Fibroblast of skin of scalp (primary cell): ENCODE measurements at places on chromosomes 11 and 22.

DNA sequence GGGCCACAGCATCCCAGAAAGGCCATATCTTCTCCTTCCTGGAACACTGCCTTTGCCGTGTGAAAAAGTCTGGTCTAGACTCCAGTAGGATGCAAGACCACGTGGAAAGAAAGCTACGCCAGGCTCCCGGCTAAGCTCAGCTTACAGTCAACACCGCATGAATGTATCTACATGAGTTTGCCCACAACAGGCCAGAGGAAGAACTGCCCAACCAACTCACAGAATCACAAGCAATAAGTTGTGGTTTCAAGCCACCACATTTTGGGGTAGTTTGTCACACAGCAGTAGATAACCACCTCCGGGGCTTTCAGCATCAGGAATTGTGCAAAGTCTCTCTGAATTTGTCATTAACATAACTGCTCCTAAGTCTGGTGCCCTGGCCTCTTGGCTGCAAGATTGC, 27.3 kb downstream of the HSPA8 start:
- no peak for DNase-seq

DNA sequence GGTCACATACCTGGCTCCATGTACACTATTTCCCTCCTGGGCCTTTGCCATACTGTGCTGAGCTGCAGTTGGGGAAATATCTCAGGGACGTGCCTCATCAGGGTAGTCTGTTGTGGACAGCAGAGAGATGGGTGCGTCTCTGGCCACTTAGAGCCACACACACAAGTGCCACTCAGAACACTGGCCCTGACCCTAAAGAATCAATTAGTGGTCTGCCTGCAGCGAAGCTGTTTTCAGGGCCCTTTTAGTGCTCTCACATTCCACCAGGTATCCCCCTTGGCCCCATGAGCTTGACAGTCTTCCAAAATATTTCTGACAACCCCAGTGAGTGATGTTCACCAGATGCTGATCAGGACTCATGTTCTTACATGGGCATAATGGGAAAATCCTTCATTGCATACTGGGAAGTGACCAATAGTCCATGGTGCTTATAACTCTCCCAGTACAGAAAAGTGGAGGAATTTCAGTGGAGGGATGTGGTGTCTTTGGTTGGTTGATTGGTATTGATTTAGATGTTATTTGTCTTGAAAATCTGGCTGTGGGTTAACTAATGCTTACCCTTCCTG, 66.1 kb downstream of the ME3 start:
- DNase-seq, result no peak

DNA sequence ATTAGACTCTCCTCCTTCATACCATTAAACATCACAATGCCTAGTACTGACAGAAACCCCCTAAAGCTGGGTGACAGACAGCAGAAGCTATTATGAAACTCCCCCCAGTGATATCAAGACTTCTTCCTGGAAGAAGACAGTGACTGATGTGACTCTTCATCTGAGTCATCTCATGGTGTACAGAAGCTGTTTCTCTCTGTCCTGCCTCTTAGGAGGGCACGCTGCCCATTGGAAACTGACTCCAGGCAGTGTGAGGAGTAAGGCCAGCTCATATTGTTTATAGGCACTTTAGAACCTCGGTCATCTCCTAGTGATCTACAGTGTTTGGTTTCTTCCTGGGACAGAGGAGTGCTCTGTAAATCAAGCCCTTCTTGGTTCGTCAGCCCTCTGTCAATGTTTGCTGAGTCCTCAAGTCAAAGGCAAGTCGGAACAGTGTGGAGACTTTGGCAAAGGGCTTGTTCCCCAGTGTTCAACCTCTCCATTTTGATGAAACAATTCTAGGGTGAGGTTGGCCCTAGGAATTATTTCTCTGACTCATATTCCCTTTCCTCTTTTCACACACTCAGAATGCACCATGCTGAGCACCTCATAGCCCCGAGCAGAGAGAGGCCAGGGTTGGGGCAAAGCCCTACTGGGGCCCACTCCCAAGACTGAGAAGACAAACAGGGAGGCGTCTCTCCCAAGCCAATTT, 172.5 kb upstream of the TMEM45B start:
- DNase-seq, result peak; percentile 37

- DNase-seq, result no peak
Measured at GRCh38 chr22:37517826-37518450, 1.3 kb downstream of the CARD10 start.

DNA sequence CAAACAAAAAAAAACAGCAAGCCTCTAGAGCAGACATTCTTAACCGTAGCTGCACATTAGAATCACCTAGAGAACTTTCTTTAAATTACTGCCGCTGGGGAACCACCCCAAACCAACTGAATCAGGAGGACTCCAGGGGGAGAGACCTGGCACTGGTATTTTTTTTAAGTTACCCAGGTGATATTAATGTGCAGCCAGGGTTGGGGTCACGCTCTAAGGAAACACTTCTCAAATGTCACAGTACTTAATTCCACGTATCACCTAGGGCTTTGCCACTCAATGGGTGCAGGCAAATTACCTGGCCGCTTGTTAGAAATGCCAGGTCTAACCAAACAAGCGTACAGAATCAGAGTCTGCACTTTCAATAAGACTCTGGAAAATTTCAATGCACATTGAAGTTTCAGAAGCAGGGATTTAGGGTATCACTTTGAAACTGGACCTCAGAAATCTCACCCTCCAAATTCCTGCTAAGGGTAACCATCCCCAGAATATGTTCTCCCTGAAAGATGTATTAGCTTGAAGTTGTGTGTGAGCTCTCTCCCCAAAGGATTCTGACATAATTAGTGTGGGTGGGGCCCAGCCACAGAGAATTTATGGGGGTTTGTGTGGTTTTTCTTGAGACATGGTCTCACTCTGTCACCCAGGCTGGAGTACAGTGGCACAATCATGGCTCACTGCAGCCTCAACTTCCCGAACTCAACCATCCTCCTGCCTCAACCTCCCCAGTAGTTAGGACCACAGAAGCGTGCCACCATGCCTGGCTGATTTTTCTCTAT, 12.7 kb upstream of the ISX start:
- DNase-seq, result no peak

DNA sequence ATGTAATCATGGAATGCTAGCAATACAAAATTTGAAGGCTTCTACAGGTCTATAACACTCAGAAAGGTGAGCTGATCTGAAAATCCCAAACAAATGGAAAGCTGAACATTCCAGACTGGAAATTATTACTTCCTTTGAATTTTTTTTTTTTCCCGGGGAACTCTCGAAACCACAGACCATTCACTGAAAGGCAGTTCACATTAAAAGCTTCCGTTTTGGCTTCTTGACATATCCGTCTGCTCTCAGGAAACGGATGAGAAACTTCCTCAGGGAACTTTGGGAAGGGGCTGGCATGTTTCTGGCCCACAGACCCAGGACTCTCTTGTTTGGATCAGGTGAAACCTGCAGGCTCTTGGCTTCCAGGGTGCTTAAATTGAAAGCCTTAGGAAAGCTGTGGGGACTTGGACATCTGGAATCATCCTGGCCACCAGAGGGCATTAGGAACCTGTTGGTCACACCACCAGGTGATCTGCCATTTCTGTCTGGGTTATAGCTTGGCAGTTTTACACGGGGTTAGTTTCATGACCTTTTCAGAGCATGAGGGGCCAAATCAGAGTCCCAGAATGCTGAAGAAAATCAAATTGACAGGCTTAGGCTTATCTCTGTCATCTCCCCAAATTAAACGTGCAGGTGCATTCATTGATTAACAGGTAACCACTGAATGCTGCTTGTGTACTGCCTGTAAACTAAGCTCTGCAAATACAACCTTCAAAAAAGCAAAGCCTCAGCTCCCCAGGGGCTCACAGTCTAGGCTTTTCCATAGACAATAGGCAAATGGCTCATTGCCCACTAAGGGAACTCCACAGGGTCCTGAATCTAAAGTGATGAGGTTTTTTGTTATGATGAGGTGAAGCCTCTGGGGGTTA, 22.7 kb upstream of the GRAMD1B start:
- peak; percentile 62 for DNase-seq

GRCh38 chr11:95344932-95345642, 114.1 kb upstream of the SESN3 start:
- no peak for DNase-seq

- DNase-seq, result no peak
Measured at GRCh38 chr22:21443735-21444421, 23.3 kb upstream of the TMEM191C start.

GRCh38 chr11:63518548-63518947, 12.7 kb downstream of the LGALS12 start:
- DNase-seq, result peak; percentile 61

DNA sequence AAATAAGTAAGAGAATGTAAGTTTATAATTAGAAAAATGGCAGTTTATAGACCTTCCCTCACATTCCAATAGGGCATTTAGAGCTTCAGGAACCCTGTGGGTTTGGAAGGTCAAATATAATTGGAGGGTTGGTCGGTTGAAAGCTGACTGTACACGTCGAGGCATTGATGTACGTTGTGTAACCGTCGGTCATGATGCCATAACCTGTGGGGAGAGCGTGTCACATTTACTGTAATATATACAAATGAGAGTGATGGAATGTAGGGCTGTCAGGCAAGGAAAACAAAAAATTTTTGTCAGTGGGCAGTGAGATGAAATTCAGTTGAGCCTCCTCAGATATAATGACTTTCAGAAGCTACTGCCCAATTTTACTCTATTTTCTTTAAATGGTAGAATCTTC, 88.5 kb downstream of the ARL14EP start:
- DNase-seq, result no peak

GRCh38 chr11:113874581-113875233, 665 bp downstream of the USP28 start:
- peak; percentile 8 for DNase-seq

GRCh38 chr11:18761144-18761543, 30.5 kb downstream of the PTPN5 start:
- no peak for DNase-seq

- DNase-seq, result peak; percentile 69
Measured at GRCh38 chr11:57800444-57801182, 39.0 kb downstream of the CTNND1 start.

DNA sequence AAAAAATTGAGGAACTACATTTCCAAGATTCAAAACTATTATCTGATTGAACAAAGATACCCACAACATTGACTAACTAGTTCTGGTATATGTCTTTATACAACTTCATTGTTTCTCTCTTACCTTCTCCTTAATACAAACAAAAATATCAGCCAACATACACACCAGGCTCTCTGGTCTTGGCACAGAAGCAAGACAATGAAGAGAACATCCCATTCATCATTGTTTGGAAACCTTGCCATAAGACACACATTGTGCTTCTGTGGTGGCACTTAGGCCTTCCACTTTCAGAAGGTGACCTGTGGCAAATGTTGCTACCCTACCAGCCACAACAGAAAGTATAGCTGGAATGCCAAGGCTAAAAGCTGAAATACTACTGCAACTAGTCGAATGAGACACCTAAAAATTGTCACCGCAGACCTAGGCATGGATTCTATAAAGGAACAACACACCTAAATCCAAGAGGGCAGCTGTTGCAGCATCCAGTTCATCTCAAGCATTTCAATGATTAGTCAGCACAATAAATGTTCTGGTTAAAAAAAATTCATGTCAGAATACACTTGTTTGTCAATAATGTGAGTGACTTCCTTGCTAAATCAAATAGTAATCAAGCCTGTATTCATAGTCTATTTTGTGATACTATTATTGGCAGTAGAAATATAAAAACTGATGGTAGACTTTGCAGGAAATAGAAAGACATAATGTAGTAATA, 26.3 kb downstream of the MAP6 start:
- DNase-seq, result no peak

DNA sequence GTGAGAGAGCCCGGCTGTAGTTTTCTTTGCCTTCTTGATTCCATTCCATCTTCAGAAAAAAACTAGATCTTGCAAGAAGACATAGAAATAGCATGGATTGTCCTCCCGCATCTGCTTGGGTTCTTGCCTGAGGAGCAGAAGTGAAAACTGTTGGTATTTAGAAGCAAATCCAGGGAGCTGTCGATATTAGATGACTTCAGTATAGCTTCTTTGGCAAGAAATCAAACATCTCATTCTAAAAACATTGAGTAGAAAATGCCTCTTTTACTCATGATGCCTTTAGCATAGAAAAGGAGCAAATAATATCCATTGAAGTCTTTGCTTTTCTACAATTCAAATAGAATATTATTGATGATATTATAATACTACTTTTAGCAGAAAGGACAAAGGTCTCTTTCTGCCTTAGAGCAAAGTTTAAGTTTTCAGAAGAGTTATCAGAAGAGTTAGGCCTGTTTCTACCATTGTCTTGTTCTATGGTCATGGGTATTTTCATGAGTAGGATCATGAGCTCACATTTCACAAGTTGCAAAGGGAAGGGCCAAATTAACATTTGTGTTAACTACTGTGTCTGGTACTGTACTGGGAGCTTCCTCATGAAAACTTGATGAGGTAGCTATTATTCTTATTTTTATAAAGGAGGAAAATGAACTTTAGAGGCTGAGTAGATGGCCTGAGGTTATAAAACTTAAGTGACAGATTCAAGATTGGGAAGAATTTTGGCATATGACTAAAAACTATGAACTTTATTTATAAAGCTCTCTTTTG, 49.7 kb downstream of the EXT2 start:
- DNase-seq, result peak; percentile 45

- DNase-seq, result peak; percentile 100
Measured at GRCh38 chr11:65487467-65488272, 11.2 kb upstream of the MALAT1 start.

DNA sequence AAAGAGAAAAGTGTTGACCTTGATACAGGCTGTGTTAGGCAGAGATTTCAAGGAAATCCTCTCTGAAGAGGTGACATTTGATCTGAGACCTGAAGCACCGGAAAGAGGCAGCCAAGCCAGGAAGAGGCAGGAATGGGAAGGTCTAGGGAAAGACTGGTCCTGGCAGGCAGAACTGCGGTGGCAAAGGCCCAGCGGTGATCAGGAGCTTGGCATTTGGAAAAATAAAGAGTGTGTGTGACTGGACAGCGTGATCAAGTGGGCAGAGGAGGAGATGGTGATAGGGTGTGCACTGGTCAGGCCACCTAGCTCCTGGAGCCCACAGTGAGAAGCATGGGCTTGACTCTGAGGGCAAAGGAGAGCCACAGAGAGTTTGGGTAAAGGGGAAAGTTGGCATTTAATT, 27.2 kb upstream of the GAB4 start:
- DNase-seq, result no peak

DNA sequence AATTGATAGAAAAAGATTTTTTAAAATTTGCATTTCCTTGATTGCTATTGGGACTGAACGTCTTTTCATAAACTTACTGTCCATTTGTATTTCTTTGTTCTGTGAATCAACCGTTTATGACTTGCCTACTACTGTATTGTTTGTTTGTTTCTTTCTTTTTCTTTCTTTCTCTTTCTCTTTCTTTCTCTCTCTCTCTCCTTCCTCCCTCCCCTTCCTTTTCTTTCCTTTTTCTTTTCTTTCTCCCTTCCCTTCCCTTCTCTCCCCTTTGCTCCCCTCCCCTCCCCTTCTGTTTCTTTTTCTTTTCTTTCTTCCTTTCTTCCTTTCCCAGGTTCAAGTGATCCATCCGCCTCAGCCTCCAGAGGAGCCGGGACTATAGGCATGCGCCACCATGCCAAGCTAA, 46.9 kb downstream of the NF2 start:
- no peak for DNase-seq

GRCh38 chr22:47713941-47714340, 951.5 kb downstream of the TBC1D22A start:
- DNase-seq, result no peak
